ENCODE measurements at places on chromosomes 1 and 21.

GRCh38 chr1:112250892-112251291 lies 145.1 kb upstream of the CTTNBP2NL start:
- no peak for DNase-seq

DNA sequence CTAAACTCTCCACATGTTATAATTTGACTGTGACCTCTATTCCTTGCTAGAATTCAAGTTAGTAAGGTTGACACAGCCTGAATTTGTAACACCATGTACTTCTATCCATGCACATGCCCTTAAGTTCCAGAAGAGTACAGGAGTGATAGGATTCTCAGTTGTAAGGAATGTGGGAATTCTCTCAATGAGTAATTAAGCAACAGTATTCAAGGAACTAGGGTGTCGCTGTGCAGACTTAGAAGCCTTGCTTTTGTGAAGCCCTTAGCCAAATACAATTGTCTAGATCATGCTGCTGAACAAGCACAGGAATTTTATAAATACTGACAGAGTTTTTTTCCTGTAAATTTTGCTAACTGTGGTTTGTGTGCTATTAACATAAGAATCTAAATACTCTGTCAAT lies 276.3 kb upstream of the PTBP2 start:
- DNase-seq = no peak

DNA sequence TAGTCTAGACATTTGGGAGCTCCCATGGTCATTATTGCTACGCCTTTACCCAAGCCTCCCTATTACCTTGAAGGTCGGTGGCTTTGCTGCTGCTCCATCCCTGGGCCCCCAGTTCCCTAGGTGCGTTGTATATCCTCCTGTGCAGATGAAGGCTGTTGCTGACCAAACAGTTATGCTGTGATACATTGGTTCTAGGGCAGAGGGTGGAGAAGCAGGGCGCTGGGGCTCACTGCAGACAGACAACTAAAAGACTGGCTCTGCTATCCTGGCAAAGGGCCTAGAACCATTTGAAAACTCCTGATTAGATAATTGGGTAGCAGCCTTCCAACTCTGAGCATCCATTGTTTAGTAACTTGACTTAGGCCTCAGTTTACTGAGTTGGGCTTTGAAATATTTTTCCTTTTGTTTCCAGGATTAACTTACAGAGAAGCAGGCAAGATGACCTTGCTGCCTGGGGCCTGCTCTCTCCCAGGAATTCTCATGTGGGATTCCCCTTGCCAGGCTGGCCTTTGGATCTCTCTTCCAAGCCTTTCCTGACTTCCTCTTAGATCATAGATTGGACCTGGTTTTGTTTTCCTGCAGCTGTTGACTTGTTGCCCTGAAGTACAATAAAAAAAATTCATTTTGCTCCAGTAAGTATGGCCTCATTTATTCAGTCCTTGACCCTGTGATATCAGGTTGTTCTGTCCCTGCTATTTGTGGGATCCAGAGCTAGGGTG lies 15.5 kb downstream of the CHI3L2 start:
- no peak for DNase-seq

- DNase-seq = no peak
Observed at GRCh38 chr1:29017975-29018712, 103.8 kb downstream of the EPB41 start.

DNA sequence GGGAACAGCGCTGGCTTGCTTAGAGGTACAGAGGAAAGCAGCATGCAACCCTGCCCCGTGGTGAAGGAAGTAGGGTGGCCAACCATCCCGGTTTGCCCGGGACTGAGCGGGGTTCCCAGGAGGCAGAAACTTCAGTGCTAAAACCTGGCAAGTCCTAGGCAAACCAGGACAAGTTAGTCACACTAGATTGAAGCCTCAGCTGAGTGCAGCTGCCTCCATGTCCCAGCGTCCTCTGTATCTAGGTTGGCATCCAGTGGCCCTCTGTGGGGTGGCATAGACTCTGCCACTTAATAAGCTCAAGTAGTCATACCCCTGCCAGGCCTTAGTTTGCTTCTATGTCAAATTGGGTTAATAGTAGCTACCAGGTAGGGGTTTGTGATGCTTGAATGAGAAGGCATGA lies 67.1 kb downstream of the ATP2B4 start:
- no peak for DNase-seq

GRCh38 chr1:177597393-177597792 lies 372.5 kb downstream of the SEC16B start:
- DNase-seq = no peak

DNA sequence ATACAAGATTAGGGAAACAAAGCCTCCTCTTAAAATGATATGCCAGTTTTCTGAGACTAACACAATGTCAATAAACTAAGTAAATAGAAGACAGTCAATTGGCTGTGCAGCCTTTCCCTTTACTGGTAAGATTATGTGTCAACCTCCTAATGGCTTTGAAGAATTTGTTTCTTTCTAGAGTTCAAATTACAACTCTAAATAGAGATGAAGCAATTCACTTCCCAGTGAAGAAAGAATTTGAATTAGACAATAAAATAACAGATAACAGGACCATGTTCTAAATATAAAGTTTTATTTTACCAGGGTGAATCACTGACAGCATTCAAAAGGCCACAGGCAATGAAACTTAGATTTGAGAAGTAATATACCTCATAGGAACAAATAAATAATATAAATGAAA lies 680.3 kb downstream of the PLA2G4A start:
- no peak for DNase-seq

GRCh38 chr1:194024659-194025058 lies 838.2 kb upstream of the B3GALT2 start:
- no peak for DNase-seq

DNA sequence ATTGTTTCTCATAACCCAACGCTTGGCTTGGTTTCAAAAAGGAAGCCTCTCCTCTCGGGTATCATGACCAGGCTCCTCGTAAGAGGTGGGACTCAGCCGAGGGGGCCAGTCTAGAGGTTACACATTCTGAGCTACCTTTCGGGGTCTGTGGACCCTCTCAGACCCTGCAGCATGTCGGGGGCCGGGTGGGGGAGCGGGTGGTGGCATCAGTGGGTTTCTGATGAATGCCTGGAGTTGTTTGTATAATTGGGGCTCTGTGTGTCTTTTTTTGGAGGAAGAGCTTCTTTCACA lies 229.3 kb downstream of the CAMTA1 start:
- no peak for DNase-seq

DNA sequence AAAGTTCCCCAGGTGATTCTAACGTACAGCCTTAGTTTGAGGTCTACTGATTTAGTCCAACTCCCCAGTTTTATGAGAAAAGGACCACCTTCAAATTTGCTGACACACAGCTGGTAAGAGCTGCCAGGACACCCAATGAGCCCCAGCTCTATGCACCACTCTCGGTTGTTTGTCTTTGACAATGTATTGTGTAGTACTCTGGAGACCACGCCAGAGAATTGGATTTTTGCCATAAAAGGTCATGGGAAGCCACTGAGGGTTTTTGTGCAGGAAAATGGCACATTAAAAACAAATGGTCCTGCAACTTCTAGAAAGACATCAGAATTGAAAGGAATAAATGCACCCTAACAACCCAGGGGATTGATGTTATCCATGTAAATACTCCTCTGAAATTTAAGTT lies 7.1 kb upstream of the IER5 start:
- peak; percentile 49 for DNase-seq

DNA sequence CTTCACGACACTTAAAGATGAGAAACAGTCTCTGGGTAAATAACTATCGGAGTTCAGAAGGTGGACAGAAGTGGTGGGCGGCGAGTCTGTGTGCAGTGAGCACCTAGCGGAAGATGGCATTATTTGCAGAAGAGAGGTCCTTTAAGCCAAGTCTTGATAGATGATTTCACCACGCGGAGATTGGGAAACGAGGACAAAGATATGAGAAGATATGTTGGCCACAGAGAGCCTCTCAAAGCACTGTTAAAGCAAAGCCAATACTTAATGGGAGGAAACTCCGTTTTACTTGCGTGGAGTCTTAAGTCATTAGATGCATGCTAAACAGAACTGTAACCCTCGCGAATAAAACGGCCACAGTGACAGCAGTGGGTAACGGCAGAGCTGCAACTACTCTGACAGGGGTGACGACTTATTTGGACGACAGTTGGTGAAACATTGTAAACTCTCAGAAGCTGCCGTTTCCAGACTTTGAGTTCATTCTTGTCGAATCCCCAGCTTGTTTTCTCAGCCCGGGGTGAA lies 577 bp upstream of the CEP350 start:
- peak; percentile 68 for DNase-seq

DNA sequence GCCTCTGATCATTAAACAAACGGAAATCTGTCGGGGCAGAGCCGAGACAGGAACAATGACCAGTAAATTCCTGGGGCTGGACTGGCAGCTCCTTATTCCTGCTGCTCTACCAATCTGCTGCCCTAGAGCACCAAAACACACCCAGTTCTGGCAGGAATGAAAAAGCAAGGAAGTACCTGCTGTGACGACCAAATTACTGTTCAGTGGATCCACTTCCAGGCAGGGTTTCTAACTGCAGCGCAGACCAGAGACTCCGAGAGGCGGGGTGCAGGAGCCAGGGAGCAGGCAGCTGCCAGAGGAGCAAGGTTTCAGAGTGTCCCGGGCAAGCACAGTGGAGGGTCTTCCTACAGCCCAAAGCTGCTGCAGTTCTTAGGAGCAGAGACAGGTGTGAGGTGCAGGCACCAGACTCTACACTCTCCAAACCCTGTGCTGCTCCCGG lies 32.4 kb downstream of the KANK4 start:
- no peak for DNase-seq

DNA sequence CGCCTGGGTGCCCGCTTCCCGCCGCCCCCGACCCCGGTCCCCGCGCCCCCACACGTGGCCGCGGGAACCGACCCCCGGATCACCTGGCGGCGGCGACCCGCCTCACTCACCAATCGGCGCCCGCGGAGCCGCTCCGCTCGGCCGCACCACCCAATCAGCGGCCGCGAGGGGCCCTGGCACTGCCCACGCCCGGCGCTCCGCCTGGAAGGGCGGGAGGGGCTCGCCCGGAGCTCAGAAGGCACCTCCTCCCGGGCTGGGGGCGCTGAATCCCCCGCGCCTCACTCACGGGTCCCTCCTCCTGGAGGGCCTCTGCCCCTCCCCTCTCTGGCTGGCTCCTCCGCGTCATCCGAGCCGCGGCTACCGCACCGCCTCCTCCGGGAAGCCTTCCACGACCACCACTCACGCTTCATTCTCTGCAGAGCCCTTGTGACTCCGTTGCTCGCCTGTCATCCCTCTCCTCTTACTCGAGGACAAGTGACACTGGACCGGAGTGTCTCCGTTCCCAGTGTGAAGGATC lies 374 bp downstream of the SH2D5 start:
- peak; percentile 70 for DNase-seq

GRCh38 chr1:152645146-152645545 lies 18.0 kb upstream of the LCE2D start:
- no peak for DNase-seq

DNA sequence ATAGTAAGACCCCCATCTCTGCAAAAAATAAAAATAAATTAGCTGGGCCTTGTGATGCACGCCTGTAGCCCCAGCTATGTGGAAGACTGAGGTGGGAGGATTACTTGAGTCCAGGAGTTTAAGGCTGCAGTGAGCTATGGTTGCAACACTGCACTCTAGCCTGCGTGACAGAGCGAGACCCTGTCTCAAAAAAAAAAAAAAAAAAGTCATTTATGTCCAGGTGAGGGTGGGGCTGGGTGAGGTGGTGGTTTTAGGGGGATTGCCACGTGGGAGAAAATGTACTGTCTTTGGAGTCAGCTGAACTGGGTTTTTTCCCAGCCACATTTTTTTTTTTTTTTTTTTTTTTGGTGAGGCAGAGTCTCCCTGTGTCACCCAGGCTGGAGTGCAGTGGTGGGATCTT lies 6.7 kb downstream of the PIK3CD start:
- no peak for DNase-seq

- no peak for DNase-seq
Observed at GRCh38 chr1:186782791-186783190, 46.0 kb upstream of the PLA2G4A start.

- peak; percentile 87 for DNase-seq
Observed at GRCh38 chr1:17119076-17119772, at the start of gene PADI2. Gene PADI2 (minus strand): TSS chr1:17119451. CDS start chr1:17119371, 80 bp downstream.

DNA sequence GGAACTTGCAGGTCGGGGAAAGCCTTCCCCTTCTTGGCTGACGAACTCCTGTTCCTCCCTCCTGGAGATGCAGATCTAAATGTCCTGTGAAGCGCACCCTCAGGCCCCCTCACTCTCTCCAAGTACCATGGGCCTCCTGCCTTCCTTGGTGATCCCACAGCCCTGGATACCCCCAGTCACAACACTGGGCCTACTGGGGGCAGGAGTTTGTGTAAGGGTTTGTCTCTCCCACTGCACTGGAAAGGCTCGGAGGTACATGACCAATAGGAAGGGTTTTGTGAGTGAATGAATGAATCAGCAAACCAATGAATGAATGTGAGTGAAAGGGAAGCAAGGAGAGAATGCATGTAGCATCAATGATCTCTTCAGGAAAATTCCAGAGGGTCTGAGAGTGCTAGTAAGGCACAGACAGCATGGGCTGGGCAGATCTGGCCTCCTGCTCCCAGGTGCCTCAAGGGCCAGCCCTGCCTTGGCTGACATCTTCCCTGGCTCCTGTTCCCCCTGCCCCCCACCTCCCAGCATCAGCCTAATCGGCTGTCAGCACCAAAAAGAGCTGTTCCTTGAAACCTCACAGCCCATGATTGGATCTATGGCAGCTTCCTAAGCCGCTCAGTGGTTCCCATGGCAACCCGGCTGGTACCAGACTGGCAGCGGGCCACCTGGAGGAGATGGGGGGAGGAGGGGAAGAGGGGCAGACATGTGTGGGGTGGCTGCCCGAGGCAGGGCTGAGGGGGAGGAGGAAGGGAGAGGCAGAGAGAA lies 95.8 kb downstream of the VWA5B1 start:
- no peak for DNase-seq

GRCh38 chr1:215044151-215044550 lies 38.4 kb upstream of the KCNK2 start:
- DNase-seq = no peak
